ENCODE measurements at places on chromosomes 13 and 19.

DNA sequence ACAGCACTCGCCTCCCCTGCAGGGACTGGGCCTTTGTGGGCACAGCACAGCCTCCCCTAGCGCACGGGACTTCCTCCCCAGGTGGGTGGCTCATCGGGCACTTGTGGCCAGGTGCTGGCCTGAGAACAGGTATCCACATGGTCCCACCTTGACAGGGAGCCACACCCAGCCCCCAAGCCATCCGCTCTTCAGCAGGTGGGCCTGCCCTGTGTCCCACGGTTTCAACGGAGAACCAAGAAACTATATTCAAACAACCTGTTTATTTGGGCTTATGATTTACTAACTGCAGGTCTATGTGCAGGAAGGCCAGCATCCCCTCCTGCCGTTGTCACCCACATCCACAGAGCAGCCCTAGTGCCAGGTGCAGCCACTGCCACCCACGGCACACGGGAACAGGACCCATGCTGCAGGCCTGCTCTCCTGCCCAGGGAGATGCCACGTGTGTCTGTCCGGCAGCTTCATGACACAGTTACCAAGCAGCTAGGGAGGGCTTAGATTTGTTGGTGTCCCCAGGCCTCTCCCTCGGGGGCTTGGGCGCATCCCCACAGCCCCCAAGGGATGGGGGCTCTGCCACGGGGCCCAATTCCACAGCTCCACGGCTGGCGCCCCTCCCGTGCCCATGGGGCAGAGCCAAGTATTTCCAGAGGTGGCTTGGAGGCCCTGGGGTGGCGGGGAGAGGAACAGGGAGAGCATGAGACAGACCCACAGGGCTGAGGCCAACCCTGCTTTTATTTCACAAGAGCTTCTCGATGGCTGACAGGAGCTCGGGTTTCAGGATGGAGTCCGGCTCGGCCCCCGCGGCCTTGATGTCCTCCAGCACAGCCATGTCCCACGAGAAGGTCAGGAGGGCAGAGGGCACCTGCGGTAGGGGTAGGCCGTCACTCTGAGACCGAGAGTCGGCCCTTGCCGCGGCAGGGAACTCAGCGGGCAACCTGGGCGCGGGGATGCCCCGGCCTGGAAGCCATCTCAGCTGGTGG is 12.5 kb downstream of the UBXN6 start:
- no peak for DNase-seq

- no peak for DNase-seq
Observed at GRCh38 chr13:114081761-114082681, 50.4 kb downstream of the RASA3 start.

DNA sequence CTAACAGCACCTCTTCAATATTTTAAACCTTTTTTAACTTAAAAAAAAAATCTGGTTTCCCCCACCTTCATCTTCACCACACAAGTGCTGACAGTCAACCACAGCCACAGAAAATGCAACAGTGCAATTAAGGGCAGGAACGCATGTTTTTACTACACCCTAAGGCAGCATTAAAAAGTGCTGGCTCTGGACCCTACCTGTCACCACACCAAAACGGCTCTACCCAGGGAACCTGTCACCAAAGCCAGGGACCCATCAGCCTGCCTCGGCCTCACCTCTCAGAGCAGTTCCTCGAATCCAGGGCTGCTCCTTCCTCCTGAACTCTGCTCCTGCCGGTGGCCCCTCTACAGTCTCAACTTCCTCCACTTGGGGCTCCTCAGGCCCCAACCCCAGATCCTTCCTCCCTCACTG is 22.5 kb upstream of the SLC35E1 start:
- DNase-seq, result no peak

DNA sequence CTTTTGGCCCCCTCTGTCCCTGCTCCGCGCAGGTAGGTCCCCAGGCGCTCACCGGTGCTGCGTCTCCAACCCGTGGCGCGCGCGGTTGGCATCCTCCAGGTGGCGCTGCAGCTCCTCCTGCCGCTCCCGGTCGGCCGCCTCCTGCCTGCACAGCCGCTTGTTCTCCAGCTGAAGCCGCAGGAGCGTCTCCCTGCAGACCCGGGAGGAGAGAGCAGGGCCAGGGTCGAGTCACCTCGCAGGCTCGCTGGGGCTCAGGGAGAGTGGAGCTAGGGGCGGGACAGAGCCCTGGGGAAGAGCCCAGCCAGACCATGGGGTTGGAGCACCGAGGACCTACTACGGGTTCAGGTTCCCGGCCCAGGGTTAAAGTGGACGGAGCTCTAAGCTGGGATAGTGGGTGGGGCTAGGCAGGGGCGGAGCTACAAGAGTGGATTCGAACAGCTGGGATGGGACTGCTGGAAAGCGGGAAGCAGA is 9.3 kb downstream of the HOOK2 start:
- DNase-seq, result peak; percentile 87

GRCh38 chr19:20103091-20103740 is 25.4 kb downstream of the ZNF90 start:
- DNase-seq, result no peak

GRCh38 chr19:46115396-46116106 is 8.9 kb downstream of the IGFL3 start:
- DNase-seq, result no peak

Measured in coronary artery (tissue), 2 donors.